ENCODE measurements at places on chromosomes 12 and 14.

DNA sequence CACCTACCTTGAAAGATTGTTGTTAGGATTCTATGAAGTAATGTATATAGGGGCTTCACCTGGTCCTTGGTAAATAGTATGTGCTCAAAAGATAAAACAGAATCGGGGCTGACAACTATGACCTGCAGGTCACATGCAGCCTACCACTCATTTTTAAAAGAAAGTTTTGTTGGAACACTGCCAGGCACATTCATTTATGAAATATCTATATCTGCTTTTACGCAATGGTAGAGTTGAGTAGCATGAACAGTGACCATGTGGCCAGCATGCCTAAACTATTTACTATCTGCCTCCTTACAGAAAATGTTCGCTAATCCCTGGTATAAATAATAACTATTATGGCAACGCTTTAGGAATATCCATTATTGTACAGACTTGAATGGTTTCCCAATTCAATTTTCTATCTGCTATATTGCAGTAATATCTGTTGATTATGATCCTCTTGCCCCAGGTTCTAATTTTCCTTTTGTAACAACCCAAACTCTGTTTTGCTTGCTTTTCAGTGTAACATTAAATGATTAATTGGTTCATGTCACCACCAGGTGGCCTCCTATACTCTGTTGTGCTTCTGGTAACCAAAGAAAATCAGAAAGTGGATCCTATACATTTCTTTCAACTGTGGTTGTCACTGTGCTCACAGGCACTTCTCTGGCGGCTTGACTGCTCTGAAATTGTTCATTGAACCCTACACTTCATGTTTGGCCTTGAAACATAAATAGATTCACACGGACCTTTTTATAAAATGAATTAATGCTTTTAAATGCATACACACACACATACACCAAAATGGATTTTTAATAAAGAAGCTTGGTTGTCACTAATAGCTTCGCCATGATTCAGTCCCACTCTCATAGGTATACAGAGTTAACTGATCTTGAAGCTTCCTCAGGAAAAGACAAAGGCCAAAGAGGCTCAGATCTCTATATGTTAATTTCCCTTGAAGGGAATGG, 227.7 kb upstream of the NPAS3 start:
- no peak for DNase-seq

GRCh38 chr12:12788675-12789368, 3.4 kb downstream of the APOLD1 start:
- DNase-seq, result peak; percentile 30

DNA sequence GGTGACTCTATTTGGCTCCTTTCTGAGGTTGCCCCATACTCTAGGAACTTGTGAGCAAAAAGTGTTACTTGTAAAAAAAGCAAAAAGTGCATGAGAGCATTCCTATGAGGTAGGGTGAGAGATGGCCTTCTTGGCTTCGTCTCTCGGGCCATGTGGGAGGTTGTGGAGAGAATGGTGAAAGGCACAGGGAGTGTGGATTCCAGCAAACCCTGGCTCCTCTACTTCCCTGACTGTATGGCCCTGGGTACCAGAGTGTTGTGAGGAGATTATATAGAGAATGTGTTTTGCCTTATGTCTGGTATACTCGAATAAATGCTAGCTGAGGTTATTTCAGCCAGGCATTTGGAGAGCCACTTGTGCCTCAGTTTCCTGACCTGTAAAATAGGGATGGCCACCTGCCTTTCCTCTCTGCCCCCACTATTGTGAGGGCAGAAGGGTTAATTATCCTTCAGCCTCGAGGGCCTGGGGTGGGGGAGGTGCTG, 11.0 kb downstream of the PLEKHG3 start:
- DNase-seq, result no peak

DNA sequence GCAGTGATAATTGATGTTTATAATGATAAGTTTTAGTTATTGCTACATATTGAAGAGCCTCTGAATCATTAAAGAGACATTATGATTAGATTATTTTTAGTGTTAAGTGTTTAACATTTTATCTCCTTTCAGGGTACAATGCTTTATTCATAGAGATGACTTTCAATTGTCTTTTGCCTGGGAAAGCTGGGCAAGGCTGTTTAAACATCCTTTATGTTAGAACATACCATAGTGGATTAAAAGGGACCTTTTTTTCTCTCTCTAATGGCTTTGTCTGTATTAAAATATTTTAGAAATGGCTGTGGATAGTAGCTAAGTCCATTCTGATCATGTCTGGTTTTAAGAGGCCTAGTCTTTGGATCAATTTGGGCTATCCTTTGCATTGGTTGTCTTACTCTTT, 427.5 kb upstream of the MIS18BP1 start:
- no peak for DNase-seq

DNA sequence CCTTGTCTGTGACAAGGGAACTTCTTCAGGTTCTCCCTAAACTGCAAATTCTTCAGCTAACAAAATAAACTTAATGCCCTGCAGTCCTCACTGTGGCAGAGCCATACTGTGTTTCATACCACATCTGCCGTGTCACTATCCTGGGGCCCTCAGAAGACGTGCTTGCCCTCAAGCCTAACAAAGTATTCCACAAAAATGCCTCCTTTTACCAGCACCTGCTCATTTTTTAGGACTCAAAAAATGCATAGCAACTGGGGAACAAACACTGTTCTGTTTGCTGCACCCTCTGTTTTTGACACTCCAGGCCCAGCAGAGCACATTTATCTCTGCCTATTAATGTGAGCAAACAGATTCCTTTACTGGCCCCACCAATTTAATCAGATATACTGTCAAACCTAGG, 270.7 kb upstream of the SSTR1 start:
- DNase-seq, result no peak

GRCh38 chr12:26119391-26119989, 5.3 kb downstream of the BHLHE41 start:
- DNase-seq, result no peak

DNA sequence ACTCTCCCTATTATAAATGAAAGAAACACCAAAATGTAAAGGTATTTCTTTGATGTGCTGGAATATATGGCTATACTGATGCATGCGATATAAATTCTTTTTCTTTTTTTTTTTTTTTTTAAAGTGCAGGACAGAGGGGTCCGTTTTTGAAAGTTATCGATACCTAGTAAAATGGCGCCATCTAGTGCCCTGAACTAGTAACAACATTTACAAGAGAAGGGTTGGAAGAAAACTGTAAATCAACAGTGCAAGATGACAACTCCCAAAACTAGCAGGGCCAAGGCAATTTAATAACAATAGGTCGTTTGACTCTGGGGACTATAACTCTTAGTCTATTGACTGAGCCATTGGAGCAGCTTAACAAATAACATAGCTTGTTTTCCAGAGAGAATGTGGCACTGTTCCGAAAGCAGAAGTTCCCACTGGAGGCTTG, 137.7 kb downstream of the SPTSSA start:
- DNase-seq, result no peak

DNA sequence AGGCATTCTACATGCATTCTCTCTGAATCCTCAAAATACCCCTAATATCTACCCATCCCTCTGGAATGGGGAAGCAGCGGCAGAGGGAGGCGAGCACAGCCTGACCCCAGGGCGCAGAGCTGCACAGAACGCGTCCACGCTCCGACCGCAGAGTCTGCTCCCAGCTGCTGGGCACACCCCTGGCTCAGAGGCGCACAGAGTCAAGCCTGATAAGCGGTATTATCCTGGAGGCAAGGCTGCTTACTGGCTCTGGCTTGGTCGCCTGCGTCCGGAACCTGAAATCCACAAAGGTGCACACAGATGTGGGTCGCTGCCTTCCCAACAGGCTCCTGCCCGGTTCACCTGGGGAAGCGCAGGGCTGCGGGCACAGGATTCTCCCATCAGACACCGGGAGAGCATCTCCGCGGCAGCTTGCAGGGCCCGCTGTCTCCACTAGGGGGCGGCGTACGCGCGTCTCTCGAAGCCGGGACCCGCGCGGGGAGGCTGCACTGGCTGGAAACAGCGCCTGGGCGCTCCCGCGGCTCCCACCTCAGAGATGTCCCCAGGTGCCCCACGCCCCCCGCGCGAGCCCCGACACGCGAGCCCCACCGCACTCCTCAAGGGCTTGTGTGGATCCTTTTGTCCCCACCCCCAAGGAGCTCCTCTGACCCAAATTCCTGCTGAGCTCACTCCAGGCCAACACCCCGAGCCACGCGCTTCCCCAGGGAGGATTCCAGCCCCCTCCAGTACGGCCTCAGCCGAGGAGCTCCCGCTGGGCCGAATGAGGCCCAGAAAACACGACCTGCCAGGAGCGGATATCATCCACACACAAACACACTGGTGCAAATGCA, 120.1 kb upstream of the FZD10 start:
- no peak for DNase-seq

- no peak for DNase-seq
These were observed 41.4 kb downstream of the DAAM1 start for GRCh38 chr14:59229653-59230406.

DNA sequence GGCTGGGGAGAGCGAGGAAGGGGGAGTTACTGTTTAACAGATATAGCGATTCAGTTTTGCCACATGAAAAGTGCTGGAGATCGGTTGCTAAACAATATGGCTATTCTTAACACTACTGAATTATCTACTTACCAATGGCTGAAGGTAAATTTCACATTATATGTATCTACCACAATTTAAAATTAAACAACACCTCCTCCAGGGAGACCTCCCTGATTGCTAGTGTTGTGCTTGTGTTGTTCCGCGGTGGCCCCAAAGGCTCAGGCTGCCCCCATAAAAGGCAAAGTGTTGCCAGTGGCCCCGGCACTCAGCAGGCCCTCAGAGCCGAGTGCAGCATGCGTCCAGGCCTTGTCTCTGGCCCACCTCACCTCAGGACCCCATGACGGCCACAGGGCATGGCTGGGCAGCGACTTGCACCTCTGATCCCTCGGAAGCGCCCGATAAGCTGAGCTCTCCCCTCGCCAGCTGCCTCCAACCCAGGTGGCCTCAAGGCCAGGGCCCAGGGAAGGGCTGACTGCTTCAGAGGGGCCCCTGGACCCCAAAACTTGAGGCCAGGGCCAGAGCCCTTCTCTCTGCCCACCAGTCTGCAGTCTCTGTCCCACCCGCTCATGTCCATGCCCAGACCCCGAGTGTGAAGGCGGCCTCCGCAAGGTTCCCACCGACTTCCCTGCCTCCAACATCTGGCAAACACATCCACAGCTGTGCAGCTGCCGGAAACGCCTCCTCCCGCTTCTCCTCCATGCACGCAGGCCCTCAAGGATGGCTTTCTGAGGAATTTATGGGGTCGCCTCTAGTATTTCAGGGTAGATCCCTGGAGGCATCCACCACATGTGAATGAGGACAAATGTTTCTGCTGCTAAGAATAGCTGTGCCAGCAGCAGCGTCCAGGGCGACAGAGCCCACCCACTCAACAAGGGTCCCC, 60.0 kb downstream of the NCOR2 start:
- no peak for DNase-seq

DNA sequence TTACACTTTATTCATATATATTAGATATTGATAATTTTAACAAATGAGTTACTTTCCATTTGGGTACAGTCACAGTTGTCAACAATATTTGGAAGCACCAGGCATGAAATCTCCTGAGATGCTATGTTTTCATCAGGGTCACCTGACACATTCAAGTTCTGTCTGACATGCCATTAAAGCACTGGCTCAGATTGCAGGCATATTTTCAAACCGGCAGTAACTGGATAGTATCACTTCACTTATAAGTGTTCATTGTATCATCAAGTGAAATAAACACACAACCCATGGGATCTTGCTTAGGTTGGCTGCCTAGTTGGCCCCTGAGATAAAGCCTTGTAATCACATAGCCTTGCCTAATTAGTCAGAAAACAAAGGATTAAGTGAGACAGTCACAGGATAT, 4.8 kb downstream of the IFNG start:
- no peak for DNase-seq

DNA sequence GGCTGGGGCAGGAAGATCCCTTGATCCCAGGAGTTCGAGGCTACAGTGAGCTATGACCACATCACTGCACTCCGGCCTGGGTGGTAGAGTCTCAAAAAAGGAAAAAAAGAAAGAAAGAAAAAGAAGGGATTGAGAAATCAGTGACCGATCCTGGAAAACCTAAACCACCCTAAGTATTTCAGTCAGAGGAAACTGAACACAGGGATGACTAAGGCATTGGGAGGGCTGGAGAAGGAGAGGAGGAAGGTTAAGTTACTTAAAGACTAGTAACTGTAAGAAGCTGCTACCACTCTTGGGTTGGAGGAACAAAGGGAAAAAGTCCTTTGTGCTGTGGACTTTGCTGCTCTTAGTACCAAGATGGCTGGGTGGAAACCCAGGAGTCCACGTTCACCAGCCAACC, 10.6 kb downstream of the HHIPL1 start:
- DNase-seq, result no peak

- no peak for DNase-seq
These were observed 11.5 kb downstream of the ZFP36L1 start for GRCh38 chr14:68781161-68782021.

All from GF-D8 (cell line).